ENCODE measurements at places on chromosomes 16 and 17.

- DNase-seq = no peak
These were observed 67.7 kb downstream of the WSCD1 start for GRCh38 chr17:6137716-6138502.

GRCh38 chr16:88649924-88650748 lies 717 bp downstream of the CYBA start:
- DNase-seq = no peak

DNA sequence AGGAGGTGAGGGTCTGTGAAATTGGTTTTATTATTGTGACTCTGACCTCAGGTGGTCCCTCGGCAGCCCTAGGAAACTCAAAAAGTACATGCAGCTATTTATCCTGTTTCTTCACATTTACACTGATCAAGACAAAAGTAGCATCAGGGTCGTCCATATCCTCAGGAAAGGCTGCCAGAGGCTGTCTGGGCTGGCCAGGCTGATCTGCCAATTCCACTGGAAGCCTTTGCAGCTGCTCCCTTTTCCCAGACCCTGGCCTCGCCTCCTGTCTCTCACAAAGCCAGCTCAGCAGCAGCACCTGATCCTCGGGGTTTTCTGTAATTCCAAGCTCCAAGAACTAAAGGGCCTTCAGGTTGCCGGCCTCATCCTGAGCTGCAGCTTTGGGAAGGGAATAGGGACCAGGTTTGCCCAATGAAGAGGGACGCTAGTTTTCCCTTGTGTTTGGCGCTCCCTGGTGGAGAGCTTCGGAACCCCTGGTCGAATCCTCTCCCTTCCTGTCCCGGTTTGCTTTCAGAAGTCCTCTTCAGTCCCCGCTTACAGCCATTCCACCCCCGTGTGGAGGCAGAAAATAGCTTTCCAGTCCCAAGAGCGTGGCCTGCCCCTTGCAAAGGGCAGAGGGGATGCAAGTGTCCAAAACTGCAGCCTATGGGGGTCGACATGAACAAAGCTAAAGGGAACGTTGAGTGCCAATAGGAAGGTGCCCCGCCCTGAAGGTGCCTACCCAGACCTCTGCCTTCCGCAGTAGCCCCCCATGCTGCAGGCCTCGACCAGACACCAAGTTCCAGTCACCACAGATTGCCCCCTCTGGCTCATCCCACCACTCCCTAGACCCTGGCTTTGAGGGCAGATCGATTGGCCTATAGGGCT lies 13.4 kb downstream of the MFSD6L start:
- DNase-seq = no peak

- DNase-seq = no peak
These were observed 22.1 kb downstream of the HS3ST6 start for GRCh38 chr16:1895949-1896675.

GRCh38 chr16:88442383-88442726 lies 10.7 kb upstream of the ZFPM1 start:
- DNase-seq = no peak

- no peak for DNase-seq
These were observed 671.7 kb downstream of the CDH11 start for GRCh38 chr16:64450177-64450576.

DNA sequence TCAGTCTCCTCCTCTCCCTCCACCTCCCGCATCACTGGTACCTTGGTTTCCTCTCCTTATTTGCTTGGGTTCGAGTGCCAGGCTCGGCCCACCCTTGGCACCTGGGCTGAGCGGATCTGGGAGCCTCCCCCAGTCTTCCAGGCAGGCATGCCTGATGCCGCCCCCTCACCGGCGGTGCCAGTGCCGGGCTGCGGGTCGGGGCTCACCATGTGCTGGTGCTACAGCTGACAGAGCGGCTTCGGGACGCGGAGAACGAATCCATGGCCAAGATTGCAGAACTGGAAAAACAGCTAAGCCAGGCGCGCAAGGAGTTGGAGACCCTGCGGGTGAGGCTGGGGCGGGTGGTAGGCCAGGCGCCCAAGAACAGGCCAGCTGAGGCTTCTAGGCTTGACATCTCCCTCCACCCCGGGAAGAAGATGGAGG lies 19.2 kb downstream of the FMNL1 start:
- no peak for DNase-seq

GRCh38 chr16:62755938-62756337 lies 719.7 kb upstream of the CDH8 start:
- no peak for DNase-seq

DNA sequence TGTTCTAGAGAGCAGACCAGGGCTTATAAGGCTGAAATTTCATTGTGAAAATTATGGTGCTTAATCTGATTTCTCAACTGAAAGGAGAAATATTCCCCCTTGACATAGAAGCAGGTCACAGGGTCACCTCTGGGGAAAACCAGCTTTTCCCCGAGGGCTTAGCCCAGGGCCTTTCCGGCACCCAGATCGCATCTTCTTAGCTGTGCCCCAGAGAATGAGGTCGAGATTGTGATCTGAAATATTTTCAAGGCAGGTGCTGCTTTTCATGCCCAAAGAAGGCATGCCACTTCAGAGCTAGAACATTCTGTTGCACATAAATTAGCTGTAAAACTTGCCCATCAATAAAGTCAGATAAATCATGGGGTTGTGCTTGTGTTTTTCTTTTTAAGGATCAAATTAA lies 25.4 kb upstream of the ARHGAP17 start:
- DNase-seq = no peak

DNA sequence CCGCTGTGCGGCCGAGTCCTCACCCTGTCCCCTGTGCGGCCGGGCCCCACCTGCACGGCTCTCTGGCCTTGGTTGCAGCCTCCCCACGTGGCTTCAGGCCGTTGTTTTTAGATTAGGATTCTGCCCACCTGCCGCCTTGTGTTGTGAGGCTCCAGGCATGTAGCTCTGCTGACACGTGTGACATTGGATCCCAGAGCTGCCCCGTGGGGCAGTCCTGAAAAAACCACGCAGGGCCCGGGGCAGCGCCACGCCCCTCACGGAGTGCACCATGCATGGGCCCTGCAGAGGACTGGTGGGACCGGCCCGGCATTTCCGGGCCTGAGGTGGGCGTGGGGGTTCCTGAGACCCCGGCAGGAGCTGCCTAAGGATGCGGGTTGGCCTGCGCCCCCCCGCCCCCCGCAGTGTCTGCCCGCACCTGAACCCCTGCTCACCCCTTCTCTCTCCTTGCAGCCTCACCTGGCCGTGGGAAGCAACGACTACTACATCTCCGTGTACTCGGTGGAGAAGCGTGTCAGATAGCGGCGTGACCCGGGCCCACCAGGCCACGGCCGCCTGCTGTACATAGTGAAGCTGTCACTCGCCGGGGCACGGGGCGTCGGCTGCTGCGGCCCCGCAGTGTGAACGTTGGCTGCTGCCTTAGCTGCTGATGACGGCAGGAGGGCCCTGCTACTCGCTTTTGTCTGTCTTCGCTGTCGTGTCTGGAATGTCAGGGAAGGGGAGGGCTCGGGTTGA lies 27.7 kb upstream of the CHMP6 start:
- DNase-seq = no peak

DNA sequence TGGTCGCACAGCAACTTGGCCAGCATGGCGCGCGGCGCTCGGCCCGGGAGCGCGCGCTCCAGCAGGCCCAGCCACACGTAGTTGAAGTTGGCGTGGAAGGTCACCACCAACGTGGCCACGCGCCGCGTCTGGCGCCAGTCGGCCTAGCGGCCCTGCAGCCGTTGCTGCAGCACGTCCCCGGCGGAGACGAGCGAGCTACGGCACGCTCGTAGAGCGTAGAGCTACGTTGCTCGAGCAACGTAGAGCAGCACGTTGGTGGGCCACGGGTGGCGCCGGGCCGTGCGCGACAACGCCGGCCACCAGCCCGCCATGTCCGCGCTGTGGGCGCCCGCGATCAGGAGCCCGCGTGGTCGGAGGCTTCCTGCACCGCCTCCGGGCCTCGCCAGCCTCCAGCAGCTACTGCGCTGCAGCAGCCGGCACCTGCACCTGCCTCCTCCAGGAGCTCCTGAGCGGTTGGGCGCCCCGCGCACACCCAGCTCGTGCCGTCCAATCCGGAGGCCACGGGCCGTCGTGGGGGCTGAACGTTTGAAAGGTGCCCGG lies 13.4 kb upstream of the SULT1A1 start:
- DNase-seq = no peak

GRCh38 chr16:80746231-80746630 lies 58.2 kb downstream of the CDYL2 start:
- DNase-seq = no peak

DNA sequence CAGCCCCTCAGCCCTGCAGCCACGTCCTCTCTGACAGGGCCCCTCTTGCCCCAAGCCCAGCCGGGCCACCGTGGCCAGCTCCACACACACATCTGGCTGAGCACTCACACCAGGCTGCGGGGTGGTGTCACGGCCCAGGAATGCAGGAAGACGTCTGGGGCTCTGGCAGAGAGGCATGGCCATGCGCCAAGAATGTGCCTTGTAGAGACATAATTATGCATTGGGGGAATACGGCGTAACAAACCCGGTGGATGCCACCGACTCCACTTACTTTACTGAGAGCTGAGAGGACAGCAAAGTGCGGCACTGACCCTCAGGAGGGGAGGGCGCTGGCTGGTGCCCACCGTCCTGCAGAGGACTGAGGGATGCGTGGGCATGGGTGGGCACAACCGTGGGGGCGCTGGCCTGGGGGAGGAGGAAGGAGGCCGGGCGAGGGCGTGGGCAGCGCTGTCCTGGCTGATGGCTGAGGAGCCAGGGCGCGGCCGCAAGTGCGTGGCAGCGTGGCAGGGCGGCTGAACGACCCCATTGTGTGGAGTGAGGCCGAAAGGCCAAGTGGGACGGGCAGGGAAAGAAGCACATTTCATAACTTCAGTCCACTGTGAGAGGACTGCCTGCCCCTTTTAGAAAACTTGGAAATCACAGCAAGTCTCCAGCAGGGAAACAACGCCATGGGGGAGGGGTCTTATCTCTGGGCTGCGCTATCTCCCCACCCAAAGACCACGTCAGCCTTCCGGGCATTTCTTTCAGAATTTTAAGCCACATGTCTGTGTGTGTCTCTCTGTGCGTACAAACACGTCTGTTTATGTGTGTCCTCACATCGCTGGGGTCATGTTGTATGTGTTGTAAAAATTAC lies 30.6 kb downstream of the METRNL start:
- DNase-seq = peak; percentile 89

DNA sequence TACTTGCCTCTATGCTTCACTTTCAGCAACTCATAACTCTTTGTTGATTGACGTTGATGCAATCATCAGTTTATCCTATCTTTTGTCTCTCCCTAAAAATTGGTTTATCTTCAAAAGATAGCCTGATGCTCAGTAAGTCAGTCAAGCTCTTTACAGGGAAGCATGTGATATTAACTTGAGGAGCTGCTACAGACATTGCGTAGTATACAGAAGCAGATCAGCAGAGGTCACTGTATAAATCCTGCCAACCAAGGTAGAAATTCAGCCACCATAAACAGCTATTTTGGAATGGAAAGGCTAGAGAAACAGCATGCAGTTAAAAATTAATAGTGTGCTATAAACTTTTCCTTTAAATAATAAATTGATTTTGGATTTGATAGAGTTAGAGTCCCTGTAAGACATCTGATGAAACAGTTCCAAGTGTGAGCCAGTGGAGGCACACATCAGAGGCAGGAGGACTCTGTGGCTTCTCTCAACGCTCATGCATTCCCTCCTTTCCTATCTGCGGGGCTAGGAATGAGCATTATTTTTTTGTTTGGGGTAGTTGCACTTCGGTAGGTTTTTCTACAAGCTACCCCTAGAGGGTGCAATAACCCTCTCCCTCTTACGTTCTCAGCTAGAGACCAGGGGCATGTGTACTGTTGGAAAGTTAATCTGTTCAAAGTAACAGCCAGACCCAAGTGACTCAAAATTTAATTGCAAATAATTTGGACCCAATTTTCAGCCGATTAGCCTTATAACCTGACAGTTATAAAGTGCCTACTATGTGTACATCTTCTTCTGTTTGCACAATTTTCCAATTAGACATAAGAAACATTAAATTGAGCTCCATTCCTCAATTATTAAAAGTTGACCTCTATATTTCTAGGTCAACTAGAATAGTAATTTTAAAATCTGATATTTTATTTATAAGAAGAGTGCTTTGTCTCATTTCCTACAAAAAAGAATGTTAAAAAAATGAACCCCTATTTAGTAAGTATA lies 647.7 kb upstream of the SOX9 start:
- DNase-seq = no peak

DNA sequence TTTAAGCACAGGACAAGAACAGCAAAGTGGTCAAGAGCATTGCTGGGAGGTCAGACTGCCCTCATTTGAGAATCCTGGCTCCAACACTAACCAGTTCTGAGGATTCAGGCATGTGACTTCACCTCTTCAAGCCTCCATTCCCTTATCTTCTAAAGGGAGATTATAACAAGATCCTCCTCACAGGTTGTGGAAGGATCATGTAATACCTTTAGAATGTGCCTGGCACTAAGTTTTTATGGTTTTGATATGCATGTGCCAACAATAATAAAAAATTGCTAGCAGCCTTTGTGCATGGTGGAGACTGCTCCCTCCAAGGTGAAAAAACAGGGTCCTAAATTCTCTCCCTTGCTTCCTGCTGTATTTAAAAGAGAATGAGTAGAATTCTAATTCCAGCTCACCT lies 36.0 kb upstream of the ADAMTS18 start:
- no peak for DNase-seq

DNA sequence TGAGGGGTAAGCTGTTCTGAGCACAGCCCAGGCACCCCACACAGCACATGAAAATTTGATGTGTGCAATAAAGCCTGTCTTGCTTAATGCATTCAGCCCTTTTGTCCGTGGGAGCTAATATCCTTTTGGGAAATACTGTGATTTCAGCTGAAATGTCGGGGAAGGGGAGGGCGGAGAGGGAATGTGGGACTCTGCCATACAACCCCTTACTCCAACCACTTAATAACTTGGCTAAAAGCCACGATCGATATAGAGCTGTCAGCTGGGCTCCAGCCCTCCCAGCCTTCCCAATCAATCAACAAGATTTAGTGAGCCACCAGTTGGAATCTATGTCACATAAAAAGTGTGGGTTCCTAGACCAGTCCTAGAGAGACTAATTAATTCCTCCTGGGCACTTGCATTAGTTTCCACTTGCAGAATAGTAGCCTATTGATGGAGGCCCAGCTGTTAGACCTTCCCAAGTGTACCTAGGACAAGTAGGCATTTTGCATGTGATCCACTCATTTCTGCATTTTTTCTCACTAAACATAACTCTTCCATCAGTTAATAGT lies 82.7 kb upstream of the PIRT start:
- DNase-seq = no peak

DNA sequence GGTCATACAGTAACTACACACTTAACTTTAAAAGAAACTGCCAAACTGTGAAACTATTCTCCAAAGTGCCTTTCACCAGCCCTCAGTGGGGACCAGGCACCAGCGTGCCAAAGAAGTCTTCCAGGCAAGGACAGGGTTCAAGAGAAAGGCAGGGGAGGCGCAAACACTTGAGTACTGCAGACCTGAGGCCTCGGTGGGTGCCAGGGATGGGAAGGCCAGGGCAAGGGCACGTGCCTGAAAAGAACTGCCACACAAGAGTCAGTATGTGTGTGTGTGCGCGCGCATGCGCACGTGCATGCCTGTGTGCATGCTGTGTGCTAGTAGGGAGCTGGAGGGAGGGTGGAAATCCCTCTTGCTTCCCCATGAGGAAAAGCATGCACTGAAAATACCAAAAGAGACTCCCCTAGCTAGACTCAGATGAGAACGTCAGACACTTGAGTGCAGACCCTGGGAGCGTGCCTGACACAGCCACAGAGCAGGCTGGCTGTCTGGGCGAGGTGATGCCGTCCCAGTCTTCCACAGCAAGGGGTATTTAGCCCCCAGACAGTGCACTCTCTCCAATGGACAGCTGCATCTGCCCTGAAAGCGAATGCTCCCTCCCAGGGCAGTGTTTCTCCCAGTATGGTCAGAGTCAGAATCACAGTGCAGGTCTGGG lies 40.1 kb upstream of the GSG1L start:
- DNase-seq = no peak

All from pulmonary artery endothelial cell (primary cell).